ENCODE measurements at places on chromosomes 2 and 18.
A peak's percentile ranks its signal among the peaks of the same experiment; 100 is the strongest.

- H3K36me3 ChIP-seq, result no peaks in the 10 kb centered on the region
- no peak overlapping the region for H3K27ac ChIP-seq
- peak overlapping the region; percentile 49 for H3K4me3 ChIP-seq
Observed at GRCh38 chr2:199464606-199465352, 7.0 kb upstream of the SATB2 start.

GRCh38 chr2:48205137-48205798, 299.0 kb upstream of the FBXO11 start:
- no peaks in the 10 kb centered on the region for H3K4me1 ChIP-seq
- no peaks in the 10 kb centered on the region for H3K27me3 ChIP-seq
- H3K36me3 ChIP-seq, result no peaks in the 10 kb centered on the region
- no peak overlapping the region for H3K4me3 ChIP-seq
- no peak overlapping the region for H3K27ac ChIP-seq

- DNase-seq, result no peak
- H3K4me1 ChIP-seq, result peaks cover 8% of the 10 kb centered on the region
- H3K36me3 ChIP-seq, result no peaks in the 10 kb centered on the region
- no peak overlapping the region for H3K4me3 ChIP-seq
Observed at GRCh38 chr2:95391641-95392310, 10.7 kb upstream of the FAHD2A start.

- H3K27ac ChIP-seq, result no peak overlapping the region
- H3K4me1 ChIP-seq, result peaks cover 29% of the 10 kb centered on the region
- H3K4me3 ChIP-seq, result no peak overlapping the region
- no peaks in the 10 kb centered on the region for H3K27me3 ChIP-seq
- no peak for DNase-seq
Observed at GRCh38 chr2:134293719-134294537, 40.1 kb downstream of the MGAT5 start.

DNA sequence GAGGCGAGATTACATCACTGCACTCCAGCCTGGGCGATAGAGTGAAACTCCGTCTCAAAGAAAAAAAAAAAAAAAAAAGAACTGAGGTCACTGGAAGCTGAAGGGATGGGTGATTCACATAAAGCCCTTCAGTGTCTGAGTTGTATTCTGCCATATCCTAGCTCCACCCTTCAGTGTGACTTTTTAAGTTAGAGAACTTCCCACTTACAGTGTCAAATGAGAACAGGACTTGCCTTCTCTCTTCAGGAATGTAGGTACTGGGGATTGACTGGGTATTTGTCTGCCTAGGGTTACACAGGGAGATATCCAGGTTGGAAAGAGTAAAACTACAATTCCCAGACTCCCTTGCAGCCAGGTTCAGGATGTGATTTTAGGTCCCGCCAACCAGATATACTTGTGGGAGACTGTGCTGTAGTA, 37.9 kb downstream of the EHD3 start:
- H3K27ac ChIP-seq, result no peak overlapping the region
- no peaks in the 10 kb centered on the region for H3K36me3 ChIP-seq
- no peak overlapping the region for H3K4me3 ChIP-seq
- H3K4me1 ChIP-seq, result no peaks in the 10 kb centered on the region
- H3K27me3 ChIP-seq, result no peaks in the 10 kb centered on the region

- peaks cover 23% of the 10 kb centered on the region for H3K36me3 ChIP-seq
- no peak for DNase-seq
- no peak overlapping the region for H3K27ac ChIP-seq
Observed at GRCh38 chr2:217863883-217864282, 138.9 kb downstream of the TNS1 start.

- H3K36me3 ChIP-seq, result no peaks in the 10 kb centered on the region
- no peak for DNase-seq
- H3K4me1 ChIP-seq, result peaks cover 22% of the 10 kb centered on the region
- H3K27me3 ChIP-seq, result no peaks in the 10 kb centered on the region
- H3K27ac ChIP-seq, result no peak overlapping the region
Observed at GRCh38 chr2:72138011-72138881, 9.4 kb downstream of the CYP26B1 start.
